ENCODE measurements at places on chromosomes 5 and 9.

DNA sequence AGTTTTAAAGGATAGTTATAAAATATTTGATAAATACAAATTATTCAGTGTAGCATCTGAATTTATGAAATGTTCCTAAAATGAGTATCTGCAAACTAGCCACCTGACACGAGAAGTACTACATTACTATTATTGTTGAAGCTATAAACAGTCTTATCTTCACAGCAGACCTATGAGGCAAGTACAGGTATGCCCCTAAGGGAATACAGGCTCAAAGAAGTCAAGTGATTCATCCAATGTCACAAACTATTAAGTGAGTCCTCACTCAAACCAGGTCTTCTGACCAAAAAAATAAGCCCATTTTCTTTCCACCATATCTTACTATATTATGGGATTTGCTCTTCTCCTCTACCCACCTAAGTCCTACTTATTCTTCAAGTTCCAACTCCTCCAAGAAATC lies 28.7 kb downstream of the STRBP start:
- no peak for DNase-seq

DNA sequence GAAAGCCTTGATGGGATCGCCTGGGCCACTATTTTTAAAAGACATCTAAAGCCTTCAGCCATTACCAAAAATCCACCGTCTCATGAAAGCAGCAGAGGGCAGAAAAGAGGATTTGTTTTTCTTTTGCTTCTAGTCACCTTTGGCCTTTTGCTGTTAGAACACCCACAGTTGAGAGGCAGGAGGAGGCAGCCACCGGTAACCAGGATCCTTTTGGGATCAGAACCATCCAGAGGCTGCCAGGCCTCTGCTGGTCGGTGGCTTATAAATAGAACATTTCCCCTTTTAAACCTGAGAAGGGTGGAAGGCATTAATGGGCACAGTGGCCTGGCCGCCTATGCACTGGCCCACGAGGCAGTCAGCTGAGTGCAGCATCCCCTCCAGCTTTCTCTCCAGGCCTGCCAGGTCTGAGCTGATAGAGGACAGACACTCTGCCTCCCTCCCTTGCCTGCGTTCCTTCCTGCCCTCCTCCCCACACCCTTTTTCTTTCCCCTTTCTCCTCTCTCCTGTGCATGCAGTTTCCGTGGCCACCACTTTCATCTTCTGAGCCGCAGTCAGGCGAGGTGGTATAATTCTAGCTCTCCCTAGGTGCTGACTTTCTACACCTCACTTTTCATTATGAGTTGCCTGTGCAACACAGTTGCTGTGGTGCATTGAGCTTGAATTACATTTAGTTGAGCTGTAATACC lies 253.4 kb downstream of the ARHGAP26 start:
- no peak for DNase-seq

DNA sequence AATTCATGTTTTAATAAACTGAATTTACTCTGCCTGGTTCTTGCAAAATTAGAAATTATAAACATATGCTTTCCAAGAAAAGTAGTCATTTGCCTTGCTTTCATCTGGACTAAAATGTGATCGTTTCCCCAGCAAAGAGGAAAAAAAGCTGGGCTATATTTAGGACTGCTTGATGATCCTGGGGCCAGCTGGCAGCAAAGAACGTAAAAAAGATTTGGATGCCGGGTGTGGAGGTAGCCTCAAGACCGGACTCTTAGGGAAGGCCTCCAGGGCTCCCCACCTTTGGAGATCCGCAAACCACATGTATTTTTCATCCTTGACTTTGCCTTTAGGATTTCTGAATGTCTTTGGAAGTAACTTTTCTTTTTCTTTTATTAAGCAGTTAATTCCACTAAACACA lies 156.1 kb upstream of the SEMA6A start:
- DNase-seq: no peak

- no peak for DNase-seq
These were observed 181.5 kb downstream of the SLIT3 start for GRCh38 chr5:169119288-169120048.

DNA sequence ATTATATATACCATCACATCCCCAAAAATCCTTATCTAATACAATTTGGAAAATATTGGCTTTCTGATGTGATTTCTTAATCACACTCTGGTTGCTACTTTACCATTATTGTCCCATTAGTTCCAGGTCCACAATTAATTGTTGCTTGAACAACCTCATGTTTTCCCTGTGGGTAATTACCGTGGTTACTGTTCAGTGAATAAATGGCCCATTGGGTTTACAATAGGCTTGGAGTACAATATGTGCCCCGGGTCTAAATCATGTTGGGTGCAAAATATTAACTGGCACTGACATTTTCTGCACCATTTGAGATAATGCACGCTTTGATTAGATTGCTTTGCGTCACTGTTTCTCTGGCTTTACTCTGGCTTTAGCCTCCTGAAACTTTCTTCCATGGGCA lies 163.7 kb downstream of the GABBR2 start:
- DNase-seq: no peak

- DNase-seq: no peak
These were observed 39.6 kb downstream of the PCDHGC5 start for GRCh38 chr5:141528291-141528984.

GRCh38 chr9:504921-505740 lies 290.5 kb downstream of the DOCK8 start:
- DNase-seq: no peak

DNA sequence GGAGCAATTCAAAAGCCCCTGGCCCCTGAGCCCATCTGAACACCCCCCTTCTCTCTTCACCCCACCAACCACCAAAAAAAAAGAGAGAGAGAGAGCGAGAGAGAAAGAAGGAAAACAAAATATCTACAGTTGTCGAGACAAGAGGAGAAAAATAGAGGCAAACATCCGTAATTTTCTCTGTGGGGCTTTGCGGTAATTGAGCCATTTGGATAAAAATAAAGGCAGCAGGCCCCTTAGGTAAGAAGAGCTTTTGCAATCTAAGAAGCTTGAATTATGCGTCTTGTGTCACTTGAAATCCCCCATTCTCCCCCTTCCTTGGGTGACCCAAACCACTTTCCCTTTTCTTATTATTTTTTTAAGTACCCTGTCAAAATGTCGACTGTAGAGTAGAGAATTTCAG lies 35.5 kb upstream of the FUBP3 start:
- DNase-seq: no peak

DNA sequence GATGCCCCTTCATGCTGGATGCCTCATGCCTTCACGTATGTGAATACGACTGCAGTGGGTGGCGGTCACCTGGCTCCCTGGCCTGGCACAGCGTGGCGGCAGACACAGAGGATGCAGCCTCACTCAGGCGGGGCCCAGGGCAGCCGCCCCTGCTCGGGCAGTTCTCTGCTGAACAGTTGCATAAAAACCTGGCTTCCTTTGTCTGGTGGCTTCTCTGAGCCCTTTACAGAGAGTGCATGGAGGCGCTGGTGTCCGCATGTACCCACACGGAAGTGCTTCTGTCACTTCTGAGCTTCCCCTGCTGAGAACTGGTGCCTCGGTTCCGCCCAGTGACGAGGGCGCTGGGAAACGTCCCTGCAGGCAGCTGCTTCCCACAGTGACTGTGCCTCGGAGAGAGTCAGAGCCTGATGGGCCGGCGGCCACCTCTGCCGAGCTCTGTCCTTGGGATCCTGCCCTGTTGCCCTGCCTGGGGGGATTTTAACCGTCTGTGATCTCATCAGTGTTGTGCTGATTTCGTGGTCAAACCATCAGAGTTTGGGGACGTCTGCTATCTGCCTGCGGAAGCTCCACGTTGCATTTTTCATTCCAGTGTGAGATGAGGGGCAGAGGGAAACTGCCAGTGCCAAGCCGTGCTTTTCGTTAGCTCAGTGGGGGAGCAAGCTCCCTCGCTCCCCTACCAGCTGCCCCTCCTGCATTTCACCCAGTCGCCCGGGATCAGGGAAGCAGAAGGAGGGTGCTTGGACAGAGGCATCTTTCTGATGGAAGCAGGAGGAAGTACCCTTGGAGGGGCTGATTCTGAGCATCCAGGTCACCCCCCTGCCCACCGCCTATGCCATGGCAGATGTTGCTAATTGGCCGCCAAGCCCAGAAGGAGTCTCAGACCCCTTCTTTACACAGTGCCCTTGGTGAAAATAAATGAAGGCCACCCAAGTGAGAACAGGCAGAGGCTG lies 153.0 kb upstream of the COL5A1 start:
- DNase-seq: no peak

DNA sequence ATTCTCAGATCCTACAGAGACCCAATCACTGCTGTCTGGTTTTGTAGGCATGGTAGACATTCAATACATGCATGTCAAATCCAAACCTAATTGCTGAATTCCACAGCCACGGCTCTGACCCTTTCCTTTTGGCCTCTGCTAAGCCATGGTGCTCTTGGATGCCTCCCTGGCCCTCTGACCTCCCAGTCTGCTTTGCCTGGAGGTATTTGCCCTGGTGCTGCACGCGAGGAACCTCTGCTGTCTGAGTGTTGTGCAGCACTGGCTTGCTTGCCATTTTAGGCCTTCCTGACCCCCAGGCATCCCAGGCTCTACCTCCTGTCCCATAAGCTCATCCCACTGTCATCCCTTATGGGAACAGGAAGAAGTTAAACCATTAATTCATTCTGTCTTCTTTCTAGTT lies 60.9 kb downstream of the DOCK2 start:
- no peak for DNase-seq

GRCh38 chr9:37927132-37927531 lies 23.2 kb upstream of the SLC25A51 start:
- DNase-seq: no peak

DNA sequence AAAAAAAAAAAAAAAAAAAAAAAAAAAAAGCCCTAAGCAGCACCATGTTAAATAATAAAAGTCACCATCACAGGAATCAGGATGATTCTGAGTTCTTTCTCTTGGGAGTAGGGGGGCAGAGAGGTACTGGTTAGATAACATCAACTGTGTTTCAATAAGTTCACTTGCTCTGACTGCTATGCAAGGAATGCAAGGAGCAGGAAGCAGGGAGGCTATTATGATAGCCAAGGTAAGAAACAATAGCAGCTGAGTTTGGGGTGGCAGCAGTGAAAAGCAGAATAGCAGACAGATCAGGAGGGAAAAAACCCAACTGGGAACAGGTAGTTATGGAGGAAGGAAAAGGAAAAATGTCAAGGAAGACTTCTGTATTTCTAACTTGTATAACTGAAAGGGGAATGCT lies 8.2 kb downstream of the CEP120 start:
- DNase-seq: no peak

DNA sequence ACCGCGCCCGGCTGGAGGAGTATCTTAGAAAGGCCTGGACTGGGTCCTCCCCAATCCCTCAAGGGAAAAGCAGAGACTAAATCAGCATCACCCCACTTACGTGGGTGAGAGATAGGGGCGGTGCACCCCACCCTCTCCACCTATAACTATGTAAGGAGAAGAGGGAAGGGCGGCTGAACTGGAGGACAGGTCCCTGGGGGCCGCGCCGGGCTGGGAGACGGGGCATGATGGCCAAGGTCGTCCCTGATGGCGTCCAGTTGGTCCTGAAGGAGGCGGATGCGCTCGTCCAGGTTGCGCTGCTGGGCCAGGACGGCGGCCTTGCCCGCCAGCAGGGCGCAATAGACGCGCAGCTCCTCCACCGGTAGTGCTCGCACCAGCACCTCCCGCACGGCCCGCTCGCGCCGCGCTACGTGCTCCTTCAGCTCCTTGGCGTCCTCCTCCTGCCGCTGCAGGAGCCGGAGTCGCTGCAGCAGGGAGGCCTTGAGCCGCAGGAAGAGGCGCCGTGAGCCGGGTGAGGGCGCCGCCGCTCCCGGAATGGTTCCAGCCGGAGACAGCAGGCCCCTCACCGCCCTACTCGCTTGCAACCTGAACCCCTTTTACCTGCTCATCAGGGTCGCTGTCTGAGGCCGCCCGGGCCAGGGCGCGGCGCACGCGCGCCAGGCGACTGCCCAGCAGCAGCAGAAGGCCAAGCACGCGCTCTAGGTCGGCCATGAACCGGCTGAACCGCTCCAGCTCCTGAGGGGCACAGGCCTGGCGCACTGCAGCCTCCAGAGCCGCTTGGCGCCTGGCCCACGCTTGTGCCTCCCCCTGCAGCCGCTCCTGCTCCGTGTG lies 7.6 kb downstream of the SHROOM1 start:
- DNase-seq: no peak

- DNase-seq: no peak
These were observed 24.4 kb downstream of the RNF145 start for GRCh38 chr5:159184858-159185381.

DNA sequence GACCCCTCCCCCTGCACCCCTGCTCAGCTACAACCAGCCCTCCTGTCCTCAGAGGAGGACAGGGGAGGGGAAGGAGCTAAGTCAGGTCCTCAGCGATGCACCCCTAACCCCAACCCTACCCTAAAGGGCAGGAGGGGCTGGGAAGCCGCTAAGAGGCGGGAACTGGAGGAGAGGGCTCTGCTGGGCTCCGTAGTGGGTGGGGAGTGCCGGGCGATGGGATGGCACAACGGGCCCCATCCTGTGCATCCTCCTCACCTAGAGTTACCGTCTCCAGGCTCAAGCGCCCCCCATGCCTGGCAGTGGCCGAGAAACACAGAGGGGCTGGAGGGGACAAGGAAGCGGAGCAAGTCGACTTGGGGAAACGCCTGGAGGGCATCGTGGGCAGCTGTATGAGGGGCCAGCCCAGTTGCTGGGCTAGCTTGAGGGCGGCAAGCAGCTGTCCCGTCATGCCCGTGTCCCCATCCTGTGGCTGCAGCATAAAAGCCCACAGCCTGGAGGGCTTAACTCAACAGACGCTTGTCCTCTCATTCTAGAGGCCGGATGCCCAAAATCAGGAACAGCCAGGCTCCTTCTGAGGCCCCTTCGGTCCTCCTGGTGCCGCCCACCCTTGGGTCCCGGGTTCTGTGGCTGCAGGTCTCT lies 23.0 kb upstream of the UBAC1 start:
- DNase-seq: no peak

GRCh38 chr5:149820536-149821510 lies 90.7 kb downstream of the PPARGC1B start:
- no peak for DNase-seq

DNA sequence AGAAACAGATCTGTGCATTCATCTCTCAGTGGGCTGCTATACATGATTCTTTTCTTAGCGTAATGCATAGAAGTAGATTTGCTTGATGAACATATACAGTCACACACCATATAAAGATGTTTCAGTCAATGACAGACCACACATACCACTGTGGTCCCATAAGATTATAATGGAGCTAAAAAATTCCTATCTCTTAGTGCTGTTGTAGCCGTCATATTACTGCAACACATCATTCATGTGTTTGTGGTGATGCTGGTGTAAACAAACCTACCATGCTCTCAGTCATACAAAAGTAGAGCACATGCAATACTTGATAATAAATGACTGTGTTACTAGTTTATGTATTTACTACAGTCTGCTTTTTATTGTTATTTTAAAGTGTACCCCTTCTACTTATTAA lies 214.3 kb downstream of the ARHGAP26 start:
- DNase-seq: no peak
